Amygdala (tissue), 56 donors: ENCODE measurements at places on chromosomes 7 and 10.

- no peak for DNase-seq
Observed at GRCh38 chr10:22803261-22803885, 89.0 kb upstream of the PIP4K2A start.

- DNase-seq = no peak
Observed at GRCh38 chr10:15322356-15322755, 48.7 kb downstream of the FAM171A1 start.

DNA sequence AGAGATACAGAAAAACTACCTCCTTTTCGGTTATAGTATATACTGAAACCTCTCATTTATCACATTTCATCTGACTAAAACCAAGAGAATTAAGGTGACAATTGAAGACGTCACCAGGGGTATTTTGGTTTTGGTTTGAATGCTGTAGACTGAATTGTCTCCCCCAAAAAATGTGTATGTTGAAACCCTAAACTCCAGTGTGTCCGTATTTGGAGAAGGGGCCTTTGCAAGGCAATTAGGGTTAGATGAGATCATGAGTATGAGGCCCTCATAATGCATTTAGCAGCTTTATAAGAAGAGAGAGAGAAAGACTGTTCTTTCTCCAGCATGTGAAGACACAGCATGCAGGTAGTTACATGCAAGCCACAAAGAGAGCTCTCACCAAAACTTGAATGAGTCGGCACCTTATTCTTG lies 59.5 kb downstream of the CACNA2D1 start:
- no peak for DNase-seq

GRCh38 chr7:77813180-77813579 lies 14.6 kb downstream of the PHTF2 start:
- DNase-seq = no peak

GRCh38 chr10:110872145-110872983 lies 636 bp downstream of the PDCD4 start:
- peak; percentile 31 for DNase-seq

DNA sequence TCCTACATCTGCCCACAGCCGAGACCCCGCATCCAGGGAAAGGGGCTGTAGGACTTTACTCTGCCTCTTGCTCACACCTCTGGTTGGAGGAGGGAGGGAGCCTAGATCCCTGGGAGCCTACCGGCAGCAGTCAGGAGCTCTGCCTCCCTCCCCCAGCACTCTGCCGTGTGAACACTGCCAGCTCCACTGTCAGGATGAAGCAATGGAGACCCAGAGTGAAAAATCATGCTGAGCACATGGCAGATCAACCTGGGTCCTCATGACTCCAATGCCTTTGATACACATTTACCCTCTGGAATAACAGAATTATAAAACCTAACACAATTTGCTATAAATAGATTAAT lies 477.7 kb downstream of the TNS3 start:
- no peak for DNase-seq

DNA sequence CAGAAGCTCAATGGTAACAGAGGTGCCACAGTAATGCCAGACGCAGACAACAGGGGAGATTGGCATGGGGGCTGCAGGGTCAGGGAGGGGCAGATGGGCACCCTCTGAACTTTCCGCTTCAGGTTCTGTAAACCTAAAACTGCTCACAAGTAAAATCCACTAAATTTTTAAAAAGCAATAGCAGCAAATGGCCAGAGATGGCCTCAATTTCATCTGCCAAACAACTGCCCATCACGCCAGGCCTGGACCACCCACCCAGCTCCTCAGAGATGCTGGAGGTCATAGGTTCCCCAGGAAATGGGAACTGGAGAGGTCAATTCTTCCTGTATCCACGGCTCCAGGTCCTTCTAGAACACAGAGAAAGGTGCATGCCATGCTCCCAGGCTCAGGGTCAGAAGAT lies 76.1 kb downstream of the PRKAG2 start:
- DNase-seq = no peak

- DNase-seq = no peak
Observed at GRCh38 chr10:124357561-124357885, 61.2 kb downstream of the OAT start.
